T-cell (primary cell): ENCODE measurements at places on chromosomes 11 and 22.

GRCh38 chr11:62958547-62959421 lies 26.0 kb downstream of the SLC22A6 start:
- H3K27me3 ChIP-seq: no peaks in the 10 kb centered on the region
- H3K36me3 ChIP-seq: no peaks in the 10 kb centered on the region
- no peak for DNase-seq
- no peaks in the 10 kb centered on the region for H3K4me1 ChIP-seq
- no peak overlapping the region for H3K27ac ChIP-seq

DNA sequence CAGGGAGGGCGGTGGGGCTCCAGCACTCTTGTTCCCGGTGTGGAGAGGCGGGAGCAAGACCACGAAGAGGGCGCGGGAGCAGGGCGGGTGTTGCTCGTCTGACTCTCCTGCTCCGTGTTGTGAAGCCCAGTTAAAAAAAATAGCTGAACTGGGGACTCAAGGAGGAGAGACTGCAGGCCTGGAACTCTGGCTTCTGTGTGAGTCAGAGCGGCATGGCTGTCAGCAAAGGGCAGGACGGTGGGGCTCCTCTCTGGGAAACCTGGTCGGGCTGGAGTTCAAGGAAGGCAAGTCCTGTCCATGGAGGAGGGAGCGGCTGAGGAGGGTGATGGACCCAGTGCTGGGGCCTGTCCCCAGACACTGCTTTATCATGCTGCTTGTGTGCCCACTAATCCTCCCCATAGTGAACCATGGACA lies 152.3 kb downstream of the FEZ1 start:
- no peak overlapping the region for H3K4me3 ChIP-seq
- H3K4me1 ChIP-seq: peaks cover 2% of the 10 kb centered on the region
- no peaks in the 10 kb centered on the region for H3K36me3 ChIP-seq
- no peak overlapping the region for H3K27ac ChIP-seq

GRCh38 chr11:93986716-93987115 lies 34.4 kb upstream of the HEPHL1 start:
- H3K4me3 ChIP-seq: no peak overlapping the region
- H3K27me3 ChIP-seq: no peaks in the 10 kb centered on the region
- no peaks in the 10 kb centered on the region for H3K4me1 ChIP-seq
- DNase-seq: no peak
- H3K27ac ChIP-seq: no peak overlapping the region

GRCh38 chr11:57867966-57868365 lies 106.4 kb downstream of the CTNND1 start:
- no peaks in the 10 kb centered on the region for H3K27me3 ChIP-seq
- H3K36me3 ChIP-seq: no peaks in the 10 kb centered on the region
- DNase-seq: no peak

DNA sequence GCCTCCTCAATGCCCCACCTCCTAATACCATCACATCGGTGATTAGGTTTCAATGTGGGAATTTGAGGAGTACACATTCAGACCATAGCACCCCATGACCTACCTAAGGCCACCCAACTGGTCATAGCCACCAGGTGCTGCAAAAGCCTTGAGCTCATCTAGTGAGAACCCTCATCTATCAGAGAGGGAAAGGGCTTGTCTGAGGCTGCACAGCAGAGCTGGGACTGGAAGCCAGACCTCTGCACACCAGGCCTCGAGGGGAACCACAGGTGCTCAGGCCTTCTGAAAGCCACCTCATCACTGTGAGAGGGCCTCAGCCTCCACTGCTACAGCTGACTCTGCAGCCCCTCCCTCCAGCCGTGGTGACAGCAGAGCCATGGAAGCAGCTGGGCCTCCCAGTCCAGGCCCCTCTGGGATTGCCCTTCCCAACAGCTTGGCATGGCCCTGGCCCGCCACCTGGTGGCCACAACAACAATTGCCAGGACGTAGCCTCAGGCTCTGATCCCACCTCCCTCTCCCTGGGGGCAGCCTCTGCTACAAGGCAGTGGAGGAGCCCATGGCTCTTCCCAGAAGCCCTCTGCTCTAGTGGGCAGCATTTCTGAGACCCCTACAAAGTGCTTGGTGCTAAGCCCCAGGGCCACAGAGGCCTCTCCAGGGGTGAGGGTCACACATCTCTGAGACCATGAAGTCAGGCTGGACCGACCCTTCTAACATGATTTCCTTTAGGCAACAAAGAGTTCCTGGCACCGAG lies 41.0 kb upstream of the PRDM11 start:
- no peaks in the 10 kb centered on the region for H3K36me3 ChIP-seq
- H3K4me1 ChIP-seq: peaks cover 18% of the 10 kb centered on the region
- no peak overlapping the region for H3K4me3 ChIP-seq

GRCh38 chr11:98434296-98434695 lies 586.5 kb upstream of the CNTN5 start:
- no peaks in the 10 kb centered on the region for H3K4me1 ChIP-seq
- no peak overlapping the region for H3K27ac ChIP-seq
- no peak for DNase-seq
- no peaks in the 10 kb centered on the region for H3K36me3 ChIP-seq

- no peak overlapping the region for H3K4me3 ChIP-seq
- no peaks in the 10 kb centered on the region for H3K4me1 ChIP-seq
- no peaks in the 10 kb centered on the region for H3K27me3 ChIP-seq
- no peak overlapping the region for H3K27ac ChIP-seq
These were observed 688.9 kb upstream of the RAG2 start for GRCh38 chr11:37286890-37287289.

- H3K27me3 ChIP-seq: no peaks in the 10 kb centered on the region
- no peak overlapping the region for H3K4me3 ChIP-seq
- DNase-seq: no peak
- H3K27ac ChIP-seq: no peak overlapping the region
These were observed 15.5 kb downstream of the OR52M1 start for GRCh38 chr11:4560467-4560866.

- no peak overlapping the region for H3K4me3 ChIP-seq
- no peaks in the 10 kb centered on the region for H3K27me3 ChIP-seq
- no peaks in the 10 kb centered on the region for H3K4me1 ChIP-seq
- H3K36me3 ChIP-seq: no peaks in the 10 kb centered on the region
- DNase-seq: no peak
- no peak overlapping the region for H3K27ac ChIP-seq
These were observed 424.6 kb upstream of the CADM1 start for GRCh38 chr11:115928811-115929210.

DNA sequence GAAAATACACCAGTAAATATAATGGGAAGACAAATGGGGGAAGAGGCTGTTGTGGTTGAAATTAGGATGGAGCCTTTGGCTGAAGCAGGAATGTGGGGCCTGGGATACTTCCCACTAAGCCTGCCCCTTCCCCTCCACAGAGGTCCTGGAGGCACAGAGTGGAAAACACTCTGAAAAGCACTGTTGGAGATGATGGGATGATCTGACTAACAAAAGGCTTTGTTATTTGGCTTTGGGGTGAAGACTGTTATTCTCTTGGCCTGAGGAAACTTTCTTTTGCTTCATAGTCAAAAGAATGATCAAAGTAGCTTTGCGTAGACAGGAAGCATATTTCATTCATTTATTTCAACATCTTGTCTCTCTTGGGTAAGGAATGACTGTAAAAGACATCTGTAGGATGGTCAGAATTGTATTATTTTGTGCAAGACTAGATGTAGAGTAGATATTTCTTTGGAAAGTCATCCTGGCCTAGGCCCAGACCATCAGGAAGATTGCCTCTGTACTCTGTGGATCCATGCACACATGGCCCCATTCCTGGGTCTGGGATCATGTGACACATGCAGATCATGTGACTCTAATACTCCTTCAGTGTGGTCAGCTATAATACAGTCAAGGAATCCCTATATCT lies 111.4 kb downstream of the SPON1 start:
- H3K4me1 ChIP-seq: peaks cover 54% of the 10 kb centered on the region
- DNase-seq: no peak
- H3K27me3 ChIP-seq: no peaks in the 10 kb centered on the region
- H3K36me3 ChIP-seq: no peaks in the 10 kb centered on the region

DNA sequence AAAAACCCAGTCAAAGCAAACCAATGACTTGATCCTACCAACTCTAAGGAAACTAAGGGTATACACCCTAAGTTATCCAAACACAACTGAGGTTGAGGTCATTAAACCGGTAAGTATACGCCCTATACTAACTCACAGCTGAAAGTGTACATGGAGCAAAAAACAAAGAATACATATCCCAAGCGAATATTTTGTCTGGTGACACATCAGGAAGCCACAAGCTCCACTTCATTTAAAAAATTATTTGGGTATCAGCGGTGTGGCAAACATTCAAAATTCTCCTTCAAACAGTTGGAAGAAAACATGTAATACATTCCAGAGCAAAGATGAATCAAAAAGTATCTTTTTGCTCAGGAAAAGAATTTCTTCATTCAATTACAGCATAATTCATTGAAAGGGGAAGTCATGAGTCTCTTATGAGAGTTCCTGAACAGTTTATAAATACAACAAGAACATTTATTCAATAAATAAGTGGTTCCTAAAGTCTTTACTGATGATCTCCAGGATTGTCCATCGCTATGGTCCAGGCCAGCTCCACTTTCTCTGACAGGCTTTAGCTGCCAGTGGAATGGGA lies 4.5 kb upstream of the JAML start:
- no peak overlapping the region for H3K4me3 ChIP-seq
- H3K27ac ChIP-seq: peak overlapping the region; percentile 84
- peaks cover 32% of the 10 kb centered on the region for H3K36me3 ChIP-seq
- H3K4me1 ChIP-seq: peaks cover 53% of the 10 kb centered on the region
- no peaks in the 10 kb centered on the region for H3K27me3 ChIP-seq

DNA sequence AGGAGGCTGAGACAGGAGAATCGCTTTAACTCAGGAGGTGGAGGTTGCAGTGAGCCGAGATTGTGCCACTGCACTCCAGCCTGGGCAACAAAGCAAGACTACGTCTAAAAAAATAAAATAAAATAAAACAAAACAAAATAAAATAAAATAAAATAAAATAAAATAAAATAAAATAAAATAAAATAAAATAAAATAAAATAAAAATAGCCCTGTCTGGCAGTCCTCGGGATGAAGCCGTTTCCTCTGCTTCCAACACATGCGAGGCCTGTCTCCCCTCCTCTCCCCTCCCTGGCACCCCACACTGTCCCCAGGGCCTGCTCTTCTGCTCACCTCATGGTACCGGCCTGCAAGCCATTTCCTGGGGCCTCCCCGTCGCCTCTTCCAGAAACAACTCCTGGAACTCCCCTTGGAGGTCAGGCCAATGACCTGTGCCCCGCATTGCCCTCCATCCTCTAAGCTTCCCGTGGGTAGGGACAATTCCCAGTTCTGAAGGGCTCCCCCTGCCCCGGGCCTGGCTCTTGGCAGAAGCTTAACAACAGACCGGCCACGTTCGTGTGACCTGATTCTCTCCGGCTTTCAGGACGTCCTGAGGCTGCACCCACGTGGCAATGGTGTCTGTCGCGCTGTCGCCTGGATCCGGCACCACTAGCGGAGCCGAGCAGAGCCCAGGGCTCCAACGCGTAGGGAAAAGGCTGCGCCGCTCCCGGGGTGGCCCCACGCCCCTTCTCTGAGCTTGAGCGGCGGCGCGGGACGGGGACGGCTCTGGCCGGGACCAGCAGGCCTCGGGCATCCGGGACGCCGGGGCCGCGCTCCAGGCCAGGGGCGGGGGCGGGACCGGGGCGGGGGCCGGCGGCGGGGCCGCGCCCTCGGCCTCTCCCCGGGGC lies 456 bp upstream of the PARVB start:
- peak overlapping the region; percentile 49 for H3K27ac ChIP-seq
- H3K27me3 ChIP-seq: no peaks in the 10 kb centered on the region
- DNase-seq: peak; percentile 11
- peaks cover 41% of the 10 kb centered on the region for H3K4me1 ChIP-seq

DNA sequence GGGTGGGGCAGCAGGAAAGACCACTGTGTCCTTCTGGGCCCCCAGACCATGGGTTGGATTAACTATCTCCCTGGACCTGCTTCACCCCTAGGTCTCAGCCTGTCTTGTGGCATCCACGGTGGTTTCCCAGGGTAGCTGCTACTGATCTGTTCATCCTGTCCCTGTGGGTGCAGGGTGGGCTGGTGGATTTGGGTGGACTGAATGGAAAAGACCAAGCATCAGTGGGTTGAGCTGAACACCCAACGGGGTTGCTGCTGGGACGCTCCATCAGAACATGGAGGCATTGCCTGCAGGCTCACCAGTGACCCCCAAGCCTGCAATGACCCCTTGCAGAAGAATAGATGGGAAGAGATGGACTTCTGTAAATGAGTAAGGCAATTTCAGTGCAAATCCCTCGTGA lies 812.1 kb downstream of the TBC1D22A start:
- no peaks in the 10 kb centered on the region for H3K27me3 ChIP-seq
- no peak overlapping the region for H3K4me3 ChIP-seq
- H3K36me3 ChIP-seq: no peaks in the 10 kb centered on the region
- no peaks in the 10 kb centered on the region for H3K4me1 ChIP-seq
- no peak for DNase-seq
- no peak overlapping the region for H3K27ac ChIP-seq

DNA sequence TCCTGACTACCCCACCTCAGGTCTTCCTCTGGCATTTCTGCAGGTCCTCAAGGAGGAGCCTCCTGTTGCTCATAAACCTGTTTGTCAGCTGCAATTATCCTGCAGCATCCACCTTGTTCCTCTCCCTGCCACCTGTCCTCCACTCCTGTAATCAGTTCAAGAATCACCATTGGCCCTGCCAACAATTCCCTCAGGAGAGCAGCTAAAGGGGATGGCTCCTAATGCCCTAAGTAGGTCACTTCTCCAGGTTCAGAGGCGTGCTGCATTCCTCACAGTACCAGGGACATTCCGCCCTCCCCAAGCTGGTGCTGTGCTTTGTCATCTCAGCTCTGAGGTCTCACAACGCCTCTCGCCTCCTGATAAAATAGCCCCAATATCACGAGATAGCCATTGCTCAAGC lies 2.1 kb downstream of the CLDN25 start:
- no peaks in the 10 kb centered on the region for H3K4me1 ChIP-seq
- H3K27ac ChIP-seq: no peak overlapping the region
- H3K27me3 ChIP-seq: no peaks in the 10 kb centered on the region
- H3K36me3 ChIP-seq: no peaks in the 10 kb centered on the region
- H3K4me3 ChIP-seq: no peak overlapping the region
- DNase-seq: no peak

GRCh38 chr11:35021589-35021988 lies 105.2 kb downstream of the PDHX start:
- no peaks in the 10 kb centered on the region for H3K36me3 ChIP-seq
- no peaks in the 10 kb centered on the region for H3K4me1 ChIP-seq
- H3K27me3 ChIP-seq: no peaks in the 10 kb centered on the region
- H3K4me3 ChIP-seq: no peak overlapping the region
- no peak for DNase-seq
- no peak overlapping the region for H3K27ac ChIP-seq

GRCh38 chr11:110089617-110090282 lies 3.4 kb upstream of the ZC3H12C start:
- DNase-seq: no peak
- H3K36me3 ChIP-seq: no peaks in the 10 kb centered on the region
- peaks cover 6% of the 10 kb centered on the region for H3K4me1 ChIP-seq
- H3K27ac ChIP-seq: no peak overlapping the region

GRCh38 chr11:126607374-126607773 lies 251.9 kb downstream of the ST3GAL4 start:
- no peak overlapping the region for H3K4me3 ChIP-seq
- no peaks in the 10 kb centered on the region for H3K4me1 ChIP-seq
- peaks cover 41% of the 10 kb centered on the region for H3K27me3 ChIP-seq
- no peak overlapping the region for H3K27ac ChIP-seq
